ENCODE measurements at places on chromosomes 1 and 21.

DNA sequence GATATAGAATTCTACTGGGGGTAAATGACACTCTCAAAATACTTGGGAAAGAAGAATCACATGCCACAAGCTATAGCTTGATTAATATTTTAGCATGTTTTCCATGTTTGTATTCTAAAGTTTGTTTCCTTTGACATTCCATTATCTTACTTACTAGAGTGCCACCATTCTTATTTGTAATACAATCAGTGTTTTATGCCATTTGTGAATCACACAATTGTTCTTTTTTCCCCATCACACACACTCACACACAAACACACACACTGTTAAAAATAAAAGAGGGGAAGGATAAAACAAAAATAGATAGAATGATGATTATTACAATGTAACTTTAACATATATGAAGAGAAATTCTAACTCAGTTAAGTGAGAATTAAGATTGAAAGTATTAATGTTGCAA lies 16.0 kb upstream of the TEKT2 start:
- no peak for DNase-seq

- DNase-seq: no peak
Measured at GRCh38 chr1:100583827-100584226, 45.9 kb downstream of the GPR88 start.

DNA sequence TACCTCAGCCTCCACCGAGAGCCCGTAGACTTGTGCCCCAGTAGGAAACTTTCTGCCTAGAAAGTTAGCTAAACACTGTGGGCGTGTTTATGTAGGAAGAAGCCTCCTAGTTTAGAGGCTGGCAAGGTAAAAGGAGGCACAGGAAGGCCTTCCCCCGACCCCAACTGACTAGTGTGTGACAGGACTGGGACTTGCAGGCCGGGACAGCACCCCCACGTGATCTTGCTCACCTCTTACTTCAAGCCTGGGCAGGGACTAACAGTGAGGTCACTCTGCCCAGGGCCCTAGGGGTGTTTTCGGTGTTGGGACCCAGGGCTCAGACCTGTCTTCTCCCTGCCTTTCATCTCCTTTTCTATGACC lies 392 bp upstream of the TAGLN2 start:
- DNase-seq: no peak

GRCh38 chr1:240021709-240022108 lies 70.0 kb upstream of the FMN2 start:
- DNase-seq: no peak

- DNase-seq: no peak
Measured at GRCh38 chr1:37432716-37433115, 41.7 kb upstream of the ZC3H12A start.

GRCh38 chr1:209527993-209528717 lies 55.4 kb upstream of the CAMK1G start:
- DNase-seq: no peak

DNA sequence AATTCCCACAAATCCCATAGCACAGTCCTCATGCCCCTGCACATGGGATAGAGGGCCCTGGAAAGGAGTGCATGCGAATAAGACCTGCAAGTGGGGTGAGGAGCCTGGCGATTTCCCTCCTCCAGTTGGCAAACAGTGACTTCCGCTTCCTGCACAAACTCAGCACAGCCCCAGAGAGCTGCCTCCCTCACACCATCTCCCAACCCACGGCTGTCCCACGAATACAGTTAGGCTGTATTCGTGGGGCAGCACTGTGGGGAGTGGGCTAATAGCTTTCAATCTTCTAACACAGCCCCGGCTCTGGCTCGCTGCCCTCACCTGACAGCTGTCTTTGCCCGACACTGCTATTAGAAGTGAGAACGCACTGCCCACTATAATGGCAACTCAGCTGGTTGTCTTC lies 28.2 kb upstream of the CNTN2 start:
- DNase-seq: no peak

GRCh38 chr1:203682473-203683383 lies 56.1 kb downstream of the ATP2B4 start:
- no peak for DNase-seq

- DNase-seq: peak; percentile 8
Measured at GRCh38 chr1:216606047-216606637, 117.1 kb downstream of the ESRRG start.

DNA sequence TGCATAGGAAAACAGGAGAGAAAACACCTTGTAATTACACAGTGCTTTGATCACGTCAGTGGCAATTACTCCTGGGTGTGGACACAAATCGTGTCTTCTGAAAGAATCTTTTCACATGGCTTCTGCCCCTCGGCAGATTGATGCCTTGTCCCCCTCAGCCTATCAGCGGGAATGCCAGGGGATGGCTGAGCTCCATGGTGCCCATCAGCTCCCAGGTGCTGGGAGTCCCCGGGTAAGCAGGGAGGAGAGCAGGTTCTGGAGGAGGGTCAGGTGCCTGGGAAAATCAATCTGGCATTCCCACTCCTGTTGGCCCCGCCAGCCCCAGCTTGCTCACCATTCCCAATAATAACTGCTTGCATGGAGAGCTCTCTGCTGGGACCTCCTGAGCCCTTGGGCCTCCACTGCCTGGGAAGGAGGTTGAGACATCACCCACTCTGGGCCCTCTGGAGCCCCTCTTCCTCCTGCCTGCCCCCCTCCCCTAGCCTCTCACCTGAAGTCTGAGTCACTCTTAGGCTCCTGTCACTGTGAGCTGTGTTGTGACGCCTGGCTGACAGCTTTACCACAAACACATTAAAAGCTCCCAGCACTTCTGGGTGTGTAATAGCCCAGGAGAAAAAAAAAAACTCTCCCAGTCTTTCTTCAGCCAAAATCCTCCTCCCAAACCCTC lies 4.9 kb downstream of the CAMK2N1 start:
- DNase-seq: no peak

- no peak for DNase-seq
Measured at GRCh38 chr1:165686121-165686970, 12.0 kb downstream of the ALDH9A1 start.

DNA sequence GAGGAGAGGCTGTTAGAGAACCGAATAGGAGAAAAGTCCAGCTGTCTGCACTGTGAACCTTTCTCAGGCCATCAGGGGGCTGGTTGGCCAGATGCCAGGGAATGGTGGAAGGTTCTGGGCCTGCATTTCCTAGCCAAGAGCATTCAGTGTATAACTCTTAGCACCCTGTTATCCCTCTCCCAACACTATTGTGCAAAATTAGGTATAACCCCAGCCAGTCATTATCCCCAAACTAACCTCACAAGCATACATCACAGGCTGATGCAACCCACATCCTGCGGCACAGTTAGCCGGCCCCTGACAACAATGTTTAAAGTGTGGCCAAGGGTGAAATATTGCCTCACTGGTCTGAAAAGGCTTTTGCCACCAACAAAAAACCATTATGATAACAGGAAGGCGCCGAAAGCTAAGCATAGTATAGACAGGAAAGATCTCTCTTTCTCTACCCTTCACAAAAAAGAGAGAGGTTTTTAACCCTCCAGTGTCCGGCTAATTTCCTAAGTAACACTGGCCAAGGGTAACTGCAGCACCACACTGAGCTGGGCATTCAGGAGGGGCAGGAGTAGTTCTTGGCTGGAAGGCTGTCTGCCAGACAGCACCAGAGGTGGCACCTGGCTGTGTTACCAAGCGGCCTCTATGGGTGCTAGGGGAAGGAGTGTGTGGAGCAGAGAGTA lies 77.3 kb upstream of the BCAR3 start:
- DNase-seq: no peak

DNA sequence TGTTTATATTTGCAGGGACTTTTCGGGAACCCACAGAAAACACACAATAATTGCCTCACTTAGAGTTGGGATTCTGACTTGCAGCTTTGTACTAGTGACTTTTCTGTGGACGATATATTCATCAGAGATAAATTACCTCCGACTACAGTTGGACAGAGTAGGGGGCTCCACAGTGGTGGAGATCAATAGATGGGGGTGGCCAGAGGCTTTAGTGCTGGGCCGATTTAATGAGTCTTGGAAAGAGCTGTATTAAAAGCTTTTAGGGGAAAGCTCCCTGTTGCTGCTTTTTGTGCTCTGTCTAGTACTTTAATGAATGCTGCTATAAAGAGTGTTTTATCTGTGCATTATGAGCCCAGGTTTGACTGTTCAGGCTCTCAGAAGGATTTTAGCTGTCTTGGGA lies 359.2 kb upstream of the DPYD start:
- no peak for DNase-seq

GRCh38 chr1:164361927-164362326 lies 197.1 kb upstream of the PBX1 start:
- no peak for DNase-seq

- DNase-seq: no peak
Measured at GRCh38 chr1:88867743-88868521, 23.4 kb downstream of the GTF2B start.

GRCh38 chr1:54836594-54836993 lies 35.5 kb upstream of the TTC22 start:
- DNase-seq: no peak

GRCh38 chr1:63772201-63772600 lies 1.6 kb upstream of the ROR1 start:
- no peak for DNase-seq

DNA sequence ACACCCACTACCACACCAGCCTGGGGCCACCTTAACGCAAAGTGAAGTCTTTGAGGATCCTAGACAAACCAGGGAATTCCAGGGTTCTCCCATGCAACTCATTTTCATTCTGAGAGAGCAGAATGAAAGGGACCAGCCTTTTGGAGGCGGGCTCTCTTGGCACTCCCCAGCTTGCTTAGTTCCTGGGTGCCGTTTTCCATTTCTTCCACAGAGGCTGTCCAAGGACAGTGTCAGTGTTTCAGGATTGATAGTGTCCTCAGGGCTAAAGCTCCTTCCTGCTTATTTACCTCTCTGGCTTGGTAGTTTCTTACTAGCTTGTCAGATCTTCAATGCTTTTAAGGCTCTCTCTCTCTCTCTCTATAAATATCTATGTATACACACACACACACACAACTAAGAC lies 30.1 kb upstream of the GNG4 start:
- DNase-seq: no peak

- DNase-seq: no peak
Measured at GRCh38 chr1:202085682-202086373, 36.9 kb upstream of the GPR37L1 start.

DNA sequence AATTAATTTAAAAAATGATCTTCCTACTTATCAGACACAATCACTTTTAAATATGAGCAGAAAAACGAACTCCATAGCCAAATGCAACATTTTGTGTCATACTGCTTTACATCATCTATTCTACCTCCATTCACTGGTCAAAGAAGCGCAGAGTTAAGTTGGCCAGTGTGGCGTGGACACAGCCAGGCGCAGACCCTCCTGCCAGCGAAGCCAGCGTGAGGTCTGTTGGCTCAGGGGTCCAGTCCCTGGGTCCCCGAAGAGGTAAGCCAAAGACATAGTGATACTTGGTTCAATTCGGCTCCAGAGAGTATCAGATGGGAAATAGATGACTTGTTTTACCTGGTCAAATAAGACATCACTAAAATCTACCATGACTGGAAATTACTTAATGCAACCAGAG lies 59.2 kb downstream of the B3GALT5 start:
- DNase-seq: no peak

DNA sequence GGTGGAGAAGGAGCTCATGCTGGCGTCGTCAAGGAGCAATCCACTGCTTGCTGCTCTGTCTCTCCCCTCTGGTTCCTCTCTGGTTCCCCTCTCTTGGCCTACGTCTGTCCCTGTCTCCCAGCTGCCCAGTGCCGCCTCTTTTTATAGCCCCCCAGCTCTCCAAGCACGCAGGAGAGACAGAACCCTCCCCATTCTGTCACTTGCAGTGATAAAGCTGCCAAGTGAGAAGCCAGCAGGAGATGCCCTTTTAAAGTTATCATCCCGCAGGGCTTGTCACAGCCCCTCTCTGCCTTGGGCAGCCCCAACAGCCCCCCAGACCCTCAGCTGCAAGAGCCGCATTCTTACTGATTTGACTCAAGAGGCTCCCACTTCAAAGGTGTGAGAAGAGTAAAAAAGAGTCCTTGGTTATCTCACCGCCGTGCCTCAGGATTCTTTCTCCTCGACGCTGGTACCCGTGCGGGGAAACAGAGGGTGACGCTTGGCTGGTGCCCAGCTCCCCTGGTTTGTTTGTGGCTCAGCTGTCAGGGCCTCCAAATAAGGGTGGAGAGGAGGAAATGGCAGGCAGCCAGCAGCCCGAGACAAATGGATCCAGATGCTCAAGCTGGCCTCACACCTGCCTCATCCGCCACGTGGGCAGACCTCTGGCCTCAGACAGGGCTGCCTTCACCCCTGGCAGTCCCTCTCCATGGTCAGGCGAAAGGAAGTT lies at the start of gene NPPA:
Gene NPPA (minus strand): TSS at position 117 of the 706 bp plus-strand sequence. CDS start 99 bp downstream, at position 18.
- no peak for DNase-seq

DNA sequence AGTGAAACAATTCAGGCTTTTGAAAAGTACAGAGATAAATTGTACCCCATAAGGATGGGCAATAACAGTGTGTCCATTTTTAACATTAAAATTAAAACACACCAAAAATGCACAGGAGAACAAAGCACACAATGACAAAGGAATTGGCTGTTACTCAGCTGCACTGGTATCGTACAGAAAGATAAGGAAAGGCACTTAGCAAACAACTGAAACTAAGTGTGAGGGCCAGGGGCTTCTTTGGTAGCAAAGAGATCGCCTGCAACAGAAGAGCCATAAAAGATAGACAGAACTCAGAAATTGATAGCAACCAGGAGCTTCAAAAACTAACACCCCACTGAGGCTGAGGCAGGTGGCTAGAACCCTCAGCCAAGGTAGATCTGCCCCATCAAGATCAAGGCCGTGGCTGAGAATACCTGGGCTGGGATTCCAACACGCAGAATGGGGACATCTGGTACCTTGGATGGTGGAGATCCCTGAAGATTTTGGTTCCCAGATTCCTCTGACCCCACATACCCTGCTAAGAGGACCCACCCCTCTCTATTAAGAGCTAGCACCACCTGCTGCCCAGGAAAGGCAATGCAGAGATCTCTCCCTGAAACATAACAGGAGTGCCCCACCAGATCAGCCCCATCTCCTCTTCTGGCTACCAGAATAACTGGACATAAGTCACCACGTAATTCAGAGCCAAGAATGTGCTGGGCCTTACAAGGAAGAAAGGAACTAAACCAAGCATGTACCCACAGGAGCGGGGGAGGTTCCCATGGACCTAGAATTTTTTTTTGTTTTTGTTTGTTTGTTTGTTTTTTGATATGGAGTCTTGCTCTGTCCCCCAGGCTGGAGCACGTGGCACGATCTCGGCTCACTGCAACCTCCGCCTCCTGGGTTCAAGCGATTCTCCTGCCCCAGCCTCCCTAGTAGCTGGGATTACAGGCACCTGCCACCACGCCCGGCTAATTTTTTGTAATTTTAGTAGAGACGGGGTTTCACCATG lies 16.2 kb downstream of the PLEKHO1 start:
- peak; percentile 26 for DNase-seq

DNA sequence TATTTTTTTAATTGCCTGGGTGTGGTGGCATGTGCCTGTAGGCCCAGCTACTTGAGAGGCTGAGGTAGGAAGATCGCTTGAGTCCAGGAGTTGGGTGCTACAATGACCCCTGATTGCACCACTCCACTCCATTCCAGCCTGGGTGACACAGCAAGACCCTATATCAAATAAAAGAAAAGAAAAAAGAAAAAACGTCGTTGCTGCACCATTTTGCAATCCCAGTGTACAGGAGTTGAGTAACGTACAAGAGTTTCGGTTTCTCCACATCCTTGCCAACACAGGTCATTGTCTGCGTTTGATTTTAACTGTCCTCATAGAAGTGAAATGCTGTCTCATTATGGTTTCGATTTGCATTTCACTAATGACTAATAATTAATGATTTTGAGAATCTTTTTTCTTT lies 7.9 kb downstream of the ZNF684 start:
- DNase-seq: no peak
